Stimulated activated CD4-positive, alpha-beta T cell treated with anti-CD3 and anti-CD28 coated beads, Interleukin-12 subunit alpha, Interleukin-12 subunit beta, amount 100 ng/mL, for 24 hours (primary cell): ENCODE measurements at places on chromosomes 5 and 9.

DNA sequence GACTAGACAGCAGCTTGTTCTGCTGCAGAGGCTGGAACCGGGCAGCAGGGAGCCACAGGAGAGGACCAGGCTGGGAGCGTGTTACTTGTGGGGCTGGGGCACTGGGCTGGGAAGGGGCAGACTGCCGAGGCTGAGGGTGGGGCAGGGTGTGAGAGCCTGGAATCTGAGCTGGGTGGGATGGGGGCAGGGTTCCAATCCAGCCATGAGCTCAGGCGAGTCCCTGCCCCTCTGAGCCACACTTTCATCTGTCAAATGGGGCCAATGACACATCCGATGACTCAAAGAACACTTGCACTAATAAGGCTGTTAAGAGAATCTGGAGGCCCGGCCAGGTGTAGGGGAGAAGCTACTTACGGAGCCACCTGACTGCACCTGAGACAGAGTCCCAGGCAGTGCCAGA is 18.7 kb upstream of the WDR38 start:
- DNase-seq, result no peak

GRCh38 chr5:132821791-132822190 is 8.7 kb downstream of the SHROOM1 start:
- DNase-seq, result no peak

DNA sequence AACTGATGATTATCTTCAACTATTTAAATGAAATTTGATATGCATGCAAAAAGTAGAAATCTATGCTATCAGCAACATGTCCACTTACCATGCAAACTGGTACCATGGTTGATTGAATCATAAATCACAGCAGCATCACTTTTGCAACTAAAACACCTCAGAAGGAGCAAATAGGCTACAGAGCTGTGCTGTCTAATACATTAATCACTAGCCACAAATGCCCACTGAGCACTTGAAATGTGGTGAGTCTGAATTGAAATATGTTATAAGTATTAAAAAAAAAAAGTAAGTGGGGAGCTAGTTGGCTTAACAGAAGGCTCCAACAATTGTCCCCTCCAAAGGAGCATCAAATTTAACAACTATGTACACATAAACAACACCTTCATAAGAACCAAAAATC is 112.5 kb downstream of the FAM114A2 start:
- no peak for DNase-seq

DNA sequence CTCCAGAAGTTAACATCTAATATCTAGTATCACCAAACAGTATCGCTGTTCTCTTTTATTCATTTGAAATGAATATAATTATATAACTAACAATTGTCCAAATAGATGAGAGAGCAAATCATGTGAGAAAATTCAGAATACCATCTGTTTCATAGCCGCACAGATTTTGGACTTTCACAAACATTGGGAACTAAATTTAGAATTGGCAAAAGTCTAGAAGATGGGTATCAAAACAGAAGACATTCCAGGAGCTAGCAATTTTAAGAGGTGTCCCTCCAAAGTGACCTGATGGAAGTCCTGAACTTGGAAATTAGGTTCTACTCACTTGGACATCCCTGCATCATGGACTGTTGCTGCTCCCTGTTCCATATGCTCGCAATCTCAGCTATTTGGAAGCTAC is 57.0 kb upstream of the FSD1L start:
- no peak for DNase-seq

- no peak for DNase-seq
These were observed 76.2 kb downstream of the PTTG1 start for GRCh38 chr5:160497878-160498277.

DNA sequence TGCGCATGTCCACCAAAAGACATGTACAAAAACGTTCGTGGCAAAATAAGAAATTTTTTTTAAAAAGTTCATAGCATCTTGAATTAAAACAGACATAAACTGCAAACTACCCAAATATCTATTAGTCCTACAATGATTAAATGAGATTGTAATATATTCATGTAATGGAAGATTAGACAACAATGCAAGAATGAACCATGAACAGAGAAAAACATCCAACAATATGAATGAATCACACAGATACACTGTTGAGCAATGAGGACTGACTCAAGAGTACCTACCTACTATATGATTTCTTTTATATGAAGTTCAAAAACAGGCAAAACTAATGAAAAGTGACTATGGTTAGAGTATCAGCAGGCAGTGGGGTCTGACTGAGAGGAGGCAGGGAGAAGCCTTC is 17.9 kb upstream of the CTNNAL1 start:
- DNase-seq, result no peak

DNA sequence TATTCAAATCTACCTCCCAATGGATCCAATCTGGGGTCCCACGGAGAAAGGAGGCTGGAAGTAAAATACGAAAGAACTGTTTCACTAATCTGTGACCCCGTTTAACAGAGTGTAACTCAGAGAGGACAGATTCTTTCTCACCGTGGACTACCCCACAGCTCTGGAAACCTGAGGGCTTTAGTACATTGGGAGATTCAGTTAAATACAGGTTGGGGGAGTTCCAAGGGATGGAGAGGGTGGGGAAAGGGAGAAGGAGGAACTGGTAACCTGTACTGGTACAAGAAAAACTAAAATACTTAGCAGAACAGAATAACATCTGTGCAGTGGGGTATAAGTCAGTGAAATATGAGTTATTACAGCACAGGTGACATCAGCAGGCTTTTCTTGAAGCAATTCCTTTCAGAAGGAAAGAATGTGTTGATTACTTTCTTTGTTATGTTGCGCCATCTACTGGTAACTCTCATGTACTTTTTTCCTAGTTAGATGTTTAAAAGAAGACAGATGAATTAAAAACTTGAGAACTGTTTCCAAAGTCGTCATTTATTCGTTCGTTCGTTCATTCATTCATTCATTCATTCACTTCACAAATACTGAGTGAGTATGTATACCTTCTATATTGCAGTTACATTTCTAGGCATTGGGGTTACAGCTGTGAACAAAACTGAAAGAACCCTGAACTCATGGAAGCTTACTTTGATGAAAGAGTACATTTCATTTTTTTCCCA is 30.0 kb upstream of the STOM start:
- DNase-seq, result no peak

- no peak for DNase-seq
These were observed 65.8 kb downstream of the SFXN1 start for GRCh38 chr5:175544108-175544511.

- no peak for DNase-seq
These were observed 150.9 kb downstream of the FGF18 start for GRCh38 chr5:171570244-171570825.

- no peak for DNase-seq
These were observed 4.0 kb downstream of the TUT7 start for GRCh38 chr9:86350006-86350760.

DNA sequence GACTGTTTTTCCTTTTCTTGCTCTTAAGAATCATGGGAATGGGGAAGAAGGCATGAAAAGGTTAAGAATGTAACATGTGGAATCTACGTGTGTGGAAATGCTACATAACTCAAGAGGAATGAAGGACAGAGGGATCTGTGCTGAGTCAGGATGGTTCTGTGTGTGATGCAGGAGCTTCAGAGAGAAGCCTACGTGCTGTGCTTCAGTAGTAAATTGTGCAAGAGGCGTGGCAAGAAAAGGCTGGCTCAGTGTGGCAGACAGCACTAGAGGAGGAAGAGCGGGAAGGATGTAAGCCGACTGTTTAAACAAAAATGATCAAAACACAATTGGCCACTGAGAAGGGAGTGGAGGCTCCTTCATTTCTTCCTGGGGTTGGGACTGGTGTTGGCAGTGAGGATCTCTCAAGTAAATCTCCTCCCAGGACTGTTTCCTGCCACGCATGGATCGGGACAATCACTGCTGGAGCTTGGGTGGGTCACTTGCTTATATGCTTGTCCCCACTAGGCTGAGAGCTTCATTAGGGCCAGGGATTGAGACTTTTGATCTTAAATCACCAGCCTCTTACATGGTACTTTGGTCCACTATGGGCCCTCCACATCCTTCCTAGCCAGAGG is 59.4 kb upstream of the BASP1 start:
- no peak for DNase-seq
